ENCODE measurements at places on chromosomes 4 and X.

- DNase-seq: no peak
These were observed 61.6 kb upstream of the DHX15 start for GRCh38 chr4:24645765-24646550.

- DNase-seq: no peak
These were observed 165.1 kb downstream of the CFAP299 start for GRCh38 chr4:80500613-80501012.

DNA sequence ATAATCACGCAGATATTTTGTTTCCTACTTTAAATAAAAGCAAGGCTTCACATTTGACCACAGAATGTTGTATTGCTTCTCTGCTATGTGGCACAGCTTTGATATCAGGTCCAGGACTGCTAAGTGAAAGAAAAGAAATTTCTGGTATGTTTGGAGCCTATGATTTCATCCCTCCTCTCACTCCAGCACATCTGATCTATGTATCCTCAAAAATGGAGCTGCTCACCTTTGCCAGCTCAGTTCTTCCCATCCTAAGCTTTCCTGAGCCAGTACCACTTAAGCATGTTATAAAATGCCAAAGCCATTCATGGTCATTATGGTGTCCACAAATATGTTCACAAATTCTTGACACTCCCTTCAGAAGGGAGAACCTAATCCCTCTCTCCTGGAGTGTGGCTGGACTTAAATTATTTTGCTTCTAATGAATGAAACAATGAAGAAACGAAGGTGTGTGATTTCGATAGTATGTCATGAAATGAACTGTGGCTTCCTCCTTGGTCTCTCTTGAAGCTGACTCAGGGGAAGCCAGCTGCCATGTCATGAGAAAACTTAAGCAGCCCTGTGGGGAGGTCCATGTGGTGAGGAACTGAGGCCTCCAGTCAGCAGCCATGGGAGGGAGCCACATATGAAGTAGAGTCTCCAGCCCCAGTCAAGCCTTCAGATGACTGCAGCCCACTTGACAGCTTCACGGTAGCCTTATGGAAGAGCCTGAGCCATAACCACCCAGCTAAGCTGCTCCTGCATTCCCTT, 207.7 kb downstream of the MGST2 start:
- peak; percentile 34 for DNase-seq

DNA sequence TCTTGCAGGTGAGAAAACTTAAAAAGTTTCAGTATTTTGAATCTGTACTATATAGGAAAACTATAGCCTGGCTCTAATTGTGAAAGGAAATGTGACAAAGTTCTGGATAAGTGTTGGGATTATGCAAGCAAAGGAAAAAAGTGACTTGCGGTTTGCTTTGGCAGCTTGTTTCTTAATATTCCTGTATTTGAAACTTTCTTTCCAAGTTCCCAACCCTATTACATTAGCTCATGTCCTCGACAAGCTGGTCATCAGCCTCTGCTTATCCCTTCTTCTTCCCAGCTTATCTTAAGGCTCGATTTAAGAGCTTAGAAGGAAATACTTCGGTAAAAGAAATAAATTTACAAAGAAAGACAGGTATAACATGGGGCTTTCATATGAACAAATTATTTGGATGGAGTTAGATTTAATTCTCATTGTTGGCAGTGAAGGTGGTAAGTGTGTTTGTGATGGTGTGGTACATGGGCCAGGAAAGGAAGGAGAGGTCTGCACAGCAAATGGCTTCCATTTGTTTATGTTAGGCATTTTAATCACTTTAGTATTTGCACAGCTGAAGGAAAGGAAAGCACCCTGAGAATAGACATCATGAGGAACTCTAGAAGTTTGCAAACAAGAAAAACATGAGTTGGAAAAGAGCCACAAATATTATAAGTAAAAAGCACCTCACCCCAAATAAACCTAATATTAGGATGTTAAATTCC, 5.1 kb upstream of the MYOZ2 start:
- DNase-seq: no peak

GRCh38 chr4:145266881-145267280, 86.5 kb upstream of the OTUD4 start:
- DNase-seq: no peak

GRCh38 chrX:40539214-40540142, 41.3 kb upstream of the ATP6AP2 start:
- no peak for DNase-seq

DNA sequence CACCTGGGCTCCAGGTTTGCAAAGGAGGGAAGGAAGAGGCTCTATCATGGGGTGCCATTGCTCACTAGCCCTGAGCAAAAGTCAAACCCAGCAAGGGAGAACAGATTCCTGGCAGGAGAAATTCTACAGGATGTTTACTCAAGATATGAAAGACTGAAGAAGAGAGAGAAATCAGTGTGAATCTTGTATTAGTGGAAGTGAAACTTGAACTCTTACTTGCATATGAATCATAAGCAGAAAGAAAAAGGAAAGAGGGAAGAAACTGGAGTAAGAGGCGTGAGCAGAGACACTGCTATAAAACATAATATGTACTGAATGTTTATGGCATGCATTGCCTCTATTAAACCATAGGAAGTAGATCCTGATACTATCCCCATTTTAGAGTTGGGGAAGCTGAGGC, 60.9 kb downstream of the C4orf46 start:
- DNase-seq: no peak

GRCh38 chr4:154124539-154125255, 335.8 kb upstream of the SFRP2 start:
- DNase-seq: peak; percentile 49

DNA sequence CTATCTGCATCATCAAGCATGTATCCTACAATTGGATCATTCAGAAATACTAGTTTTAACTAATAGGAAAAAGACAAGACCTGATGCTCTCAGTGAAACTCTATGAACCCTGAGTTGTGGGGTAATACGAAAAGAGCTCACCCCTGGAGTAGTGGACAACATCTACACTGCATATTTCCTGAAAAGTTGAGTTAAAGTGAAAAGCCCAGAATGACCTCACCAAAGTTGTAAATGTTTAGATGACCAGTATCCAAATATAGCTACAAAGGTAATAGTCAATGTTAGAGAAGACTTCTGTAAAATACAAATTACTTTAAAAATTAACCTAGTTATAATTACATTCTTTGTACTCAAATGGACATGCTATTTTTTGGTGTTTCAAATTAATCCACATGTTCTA, 52.8 kb upstream of the SRPX start:
- DNase-seq: no peak

GRCh38 chrX:71994601-71995000, 84.0 kb downstream of the NHSL2 start:
- DNase-seq: no peak

DNA sequence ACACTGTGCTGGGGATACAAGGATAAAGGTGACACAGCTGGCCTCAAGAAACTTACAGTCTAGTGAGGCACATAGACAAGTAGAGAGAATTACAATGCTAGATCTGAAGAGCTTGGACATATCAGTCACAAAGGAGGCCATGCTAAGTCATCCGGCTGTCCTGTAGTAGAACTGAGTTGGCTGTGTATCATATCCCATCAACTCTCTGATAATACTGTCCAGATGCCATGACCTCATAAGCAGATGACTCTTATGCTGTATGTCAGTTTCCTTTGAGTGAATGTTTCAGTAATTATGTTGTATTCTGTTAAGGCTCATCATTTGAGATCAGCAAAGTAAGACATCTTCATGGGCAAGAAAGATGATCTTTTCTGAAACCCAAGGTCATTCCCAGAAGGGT, 442.9 kb downstream of the MID1IP1 start:
- no peak for DNase-seq

DNA sequence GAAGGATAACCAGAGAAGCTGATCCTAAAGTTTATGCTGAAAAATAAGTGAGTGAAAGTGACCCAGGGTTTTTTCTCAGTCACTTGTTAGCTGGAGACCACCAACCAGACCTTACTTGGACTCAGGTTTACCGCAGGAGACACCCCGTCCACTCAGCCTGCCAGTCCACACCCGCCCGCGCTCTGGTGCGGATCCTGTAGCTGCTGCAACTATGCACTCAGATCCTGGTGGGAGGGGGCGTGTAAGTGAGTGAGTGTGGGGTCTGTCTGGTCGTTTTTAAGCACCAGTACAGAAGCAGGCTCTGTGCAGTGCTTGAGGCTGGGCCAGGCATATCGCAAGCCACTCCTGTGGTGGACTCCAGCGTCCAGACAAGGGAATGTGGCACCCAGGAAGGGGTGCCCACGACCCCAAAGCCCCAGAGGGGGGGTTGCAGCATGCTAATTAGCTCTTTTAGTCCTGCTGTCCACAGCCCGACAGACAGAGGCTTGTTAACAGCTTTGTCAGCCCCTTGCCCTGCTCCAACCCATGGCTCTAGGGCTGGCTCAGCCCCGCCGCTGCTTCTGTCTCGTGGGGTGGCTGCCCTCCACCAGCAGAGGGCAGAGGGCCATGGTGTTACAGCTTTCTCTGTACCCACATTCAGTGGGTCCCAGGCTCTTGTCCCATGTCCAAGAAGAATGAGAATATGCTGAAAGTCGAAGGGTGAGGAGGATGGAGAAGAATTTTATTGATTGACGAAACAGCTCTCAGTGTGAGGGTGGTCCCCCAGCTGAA, 40.4 kb upstream of the PPP1R2C start:
- no peak for DNase-seq

DNA sequence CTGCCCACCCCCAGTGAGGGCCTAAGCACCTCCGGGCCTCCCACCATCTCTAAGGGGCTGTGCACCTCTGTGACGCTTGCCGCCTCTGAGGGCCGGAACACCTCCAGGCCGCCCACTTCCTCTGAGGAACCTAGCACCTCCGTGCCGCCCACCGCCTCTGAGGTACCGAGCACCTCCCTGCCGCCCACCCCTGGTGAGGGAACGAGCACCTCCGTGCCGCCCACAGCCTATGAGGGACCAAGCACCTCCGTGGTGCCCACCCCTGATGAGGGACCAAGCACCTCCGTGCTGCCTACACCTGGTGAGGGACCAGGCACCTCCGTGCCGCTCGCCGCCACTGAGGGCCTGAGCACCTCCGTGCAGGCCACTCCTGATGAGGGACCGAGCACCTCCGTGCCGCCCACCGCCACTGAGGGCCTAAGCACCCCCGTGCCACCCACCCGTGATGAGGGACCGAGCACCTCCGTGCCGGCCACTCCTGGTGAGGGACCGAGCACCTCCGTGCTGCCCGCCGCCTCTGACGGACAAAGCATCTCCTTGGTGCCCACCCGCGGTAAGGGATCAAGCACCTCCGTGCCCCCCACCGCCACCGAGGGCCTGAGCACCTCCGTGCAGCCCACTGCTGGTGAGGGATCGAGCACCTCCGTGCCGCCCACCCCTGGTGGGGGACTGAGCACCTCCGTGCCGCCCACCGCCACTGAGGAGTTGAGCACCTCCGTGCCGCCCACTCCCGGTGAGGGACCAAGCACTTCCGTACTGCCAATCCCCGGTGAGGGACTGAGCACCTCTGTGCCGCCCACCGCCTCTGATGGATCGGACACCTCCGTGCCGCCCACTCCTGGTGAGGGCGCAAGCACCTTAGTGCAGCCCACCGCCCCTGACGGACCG, 977 bp downstream of the MAGEE1 start:
- no peak for DNase-seq

DNA sequence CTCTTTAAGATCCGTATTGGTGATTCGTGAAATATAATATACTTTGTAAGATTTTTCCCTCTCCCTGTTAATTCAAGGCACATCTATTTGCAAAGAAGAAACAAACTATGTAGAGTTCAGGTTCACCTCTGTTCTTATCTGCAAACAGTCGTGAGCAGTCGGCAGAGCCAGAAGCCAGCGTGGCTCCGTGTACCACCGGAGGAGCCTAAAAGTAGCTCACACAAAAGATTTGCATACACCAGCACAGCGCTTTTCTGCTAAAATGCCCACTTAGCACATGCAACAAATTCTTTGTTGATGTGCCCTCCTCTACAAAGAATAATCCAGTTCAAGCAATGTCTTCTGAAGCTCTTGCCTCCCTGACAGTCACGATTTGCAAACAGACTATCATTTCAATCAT, 416.0 kb upstream of the TENM3 start:
- DNase-seq: no peak

GRCh38 chr4:162912482-162912881, 254.2 kb downstream of the NAF1 start:
- no peak for DNase-seq

DNA sequence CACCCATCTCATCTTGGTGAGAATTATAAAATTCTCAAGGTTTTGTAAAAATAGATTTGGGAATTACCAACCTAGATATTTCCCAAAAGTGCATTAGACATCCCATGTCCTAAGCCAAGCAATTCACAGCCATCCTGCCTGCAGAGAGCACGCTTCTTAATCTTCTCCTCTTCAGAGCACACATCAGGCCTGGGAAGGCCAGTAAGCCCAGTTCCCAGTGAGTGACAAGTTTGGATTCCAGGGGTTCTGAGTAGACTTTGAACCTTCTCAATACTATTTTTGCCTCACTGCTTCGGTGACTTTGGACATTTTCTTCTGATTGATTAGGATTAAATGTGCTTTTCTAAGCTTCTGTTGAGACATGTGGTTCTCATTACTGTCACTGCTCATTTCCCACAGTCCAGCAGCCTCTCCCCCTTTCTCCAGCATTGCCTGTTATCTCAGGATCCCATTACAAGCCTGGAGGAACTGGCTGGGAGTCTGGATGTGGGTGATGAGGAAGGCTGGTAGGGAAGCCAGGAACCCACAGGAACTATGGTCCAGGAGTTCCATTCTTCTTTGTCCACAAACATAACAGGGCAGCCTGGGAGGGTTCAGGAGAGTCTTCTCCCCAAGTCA, 56.4 kb upstream of the TMEM150C start:
- DNase-seq: peak; percentile 79

GRCh38 chr4:86221002-86221401, 138.9 kb downstream of the MAPK10 start:
- DNase-seq: no peak

DNA sequence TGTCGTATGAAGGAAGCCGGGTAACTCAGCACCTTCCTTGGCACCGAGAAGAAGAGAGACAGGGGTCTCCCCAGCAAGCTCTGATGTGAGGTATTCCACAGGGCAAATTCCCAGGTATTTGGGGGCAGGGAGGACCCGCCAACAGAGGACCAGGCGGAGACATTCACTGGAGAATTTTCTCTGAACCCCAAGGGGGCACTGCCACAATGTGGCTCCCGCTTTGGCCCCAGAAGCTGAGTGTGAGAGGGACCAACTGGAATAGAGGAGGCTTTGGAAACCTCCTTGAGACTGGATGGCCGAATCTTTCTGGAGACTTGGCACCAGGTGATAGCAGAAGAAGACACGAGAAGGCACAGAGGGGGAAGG, 735 bp upstream of the GABRE start:
- no peak for DNase-seq

- DNase-seq: no peak
These were observed 2.0 kb downstream of the ADGRL3 start for GRCh38 chr4:61201961-61202637.

GRCh38 chr4:85107553-85107952, 141.1 kb upstream of the WDFY3 start:
- DNase-seq: peak; percentile 74

- no peak for DNase-seq
These were observed 9.3 kb downstream of the CCDC160 start for GRCh38 chrX:134246282-134246681.

GRCh38 chr4:6855692-6856297, 53.8 kb upstream of the TBC1D14 start:
- DNase-seq: no peak

GRCh38 chrX:17692709-17693346, 44.5 kb upstream of the SCML1 start:
- DNase-seq: peak; percentile 37

- DNase-seq: no peak
These were observed 538.5 kb downstream of the BCOR start for GRCh38 chrX:39559229-39559628.

GRCh38 chr4:151698213-151698612, 62.6 kb downstream of the GATB start:
- no peak for DNase-seq

GRCh38 chrX:69503228-69503781, 821 bp upstream of the NALF2 start:
- no peak for DNase-seq

GRCh38 chr4:73593631-73594241, 26.5 kb downstream of the RASSF6 start:
- no peak for DNase-seq

Data from astrocyte of the cerebellum (primary cell).